Esophagus squamous epithelium (tissue), 5 donors: ENCODE measurements at places on chromosomes 5 and 9.

DNA sequence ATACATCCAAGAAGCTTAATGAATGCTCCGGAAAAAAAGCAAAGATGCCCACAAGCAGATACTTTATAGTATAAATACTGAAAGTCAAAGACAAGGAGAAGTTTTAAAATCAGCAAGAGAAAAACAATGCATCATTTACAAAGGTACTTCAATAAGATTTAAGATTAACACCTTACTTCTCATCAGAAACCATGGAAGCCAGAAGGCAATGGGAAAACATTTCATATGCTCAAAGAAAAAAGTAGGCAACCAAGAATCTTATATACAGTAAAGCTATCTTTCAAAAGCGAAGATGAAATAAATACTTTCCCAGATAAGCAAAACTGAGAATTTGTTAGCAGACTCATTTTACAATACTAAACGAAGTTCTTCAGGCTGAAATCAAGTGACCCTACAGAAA is 51.1 kb downstream of the ABHD17B start:
- no peak for DNase-seq

GRCh38 chr5:14101922-14102321 is 41.2 kb upstream of the TRIO start:
- DNase-seq = no peak

- DNase-seq = no peak
These were observed at the start of gene SLC23A1 for GRCh38 chr5:139383275-139383992. SLC23A1 (minus strand) TSS chr5:139383297; CDS start chr5:139383253, 44 bp downstream.

GRCh38 chr9:130895038-130895437 is 1.6 kb downstream of the QRFP start:
- DNase-seq = no peak

DNA sequence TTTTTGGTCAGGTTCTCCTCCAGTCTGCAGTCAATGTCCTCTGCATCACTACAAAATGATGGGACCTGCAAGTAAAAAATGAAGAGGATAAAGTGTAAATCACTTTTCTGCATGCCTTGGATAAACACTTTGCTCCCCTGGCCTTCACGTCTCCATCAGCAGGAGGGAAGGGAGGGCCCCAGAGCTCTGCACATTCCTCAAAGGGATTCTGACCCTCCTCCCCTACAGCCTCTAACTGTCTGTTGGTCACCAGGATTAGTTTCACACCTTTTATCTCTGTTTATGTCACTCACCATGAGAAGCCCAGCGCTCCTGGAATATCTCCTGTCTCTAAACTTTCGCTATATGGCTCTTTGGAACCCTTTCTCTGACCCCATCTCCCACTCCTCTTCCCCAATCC is 103.3 kb downstream of the SVEP1 start:
- no peak for DNase-seq

GRCh38 chr5:9545136-9545991 is 511 bp downstream of the SEMA5A start:
- DNase-seq = no peak

DNA sequence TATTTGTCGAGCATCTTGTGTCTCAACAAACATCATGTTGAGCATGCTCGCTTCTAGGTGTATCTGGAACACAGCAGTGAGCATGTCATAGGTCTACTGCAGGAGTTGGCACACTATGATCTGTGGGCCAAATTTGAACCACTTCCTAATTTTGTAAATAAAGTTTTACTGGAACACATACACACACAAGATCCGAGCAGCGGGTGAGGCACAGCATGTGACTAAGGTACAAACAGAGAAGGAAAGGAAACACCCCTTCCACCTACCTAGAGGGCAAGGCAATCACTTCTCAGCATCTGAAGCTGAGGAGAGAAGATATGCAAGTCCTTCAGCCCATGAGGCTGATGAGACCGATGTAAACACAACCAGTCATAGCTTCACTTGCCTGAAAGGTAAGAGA is 200.4 kb downstream of the MED10 start:
- DNase-seq = no peak

GRCh38 chr5:145854651-145855258 is 18.1 kb downstream of the GRXCR2 start:
- DNase-seq = no peak

- no peak for DNase-seq
These were observed 884 bp upstream of the EGFLAM start for GRCh38 chr5:38257308-38258041.

DNA sequence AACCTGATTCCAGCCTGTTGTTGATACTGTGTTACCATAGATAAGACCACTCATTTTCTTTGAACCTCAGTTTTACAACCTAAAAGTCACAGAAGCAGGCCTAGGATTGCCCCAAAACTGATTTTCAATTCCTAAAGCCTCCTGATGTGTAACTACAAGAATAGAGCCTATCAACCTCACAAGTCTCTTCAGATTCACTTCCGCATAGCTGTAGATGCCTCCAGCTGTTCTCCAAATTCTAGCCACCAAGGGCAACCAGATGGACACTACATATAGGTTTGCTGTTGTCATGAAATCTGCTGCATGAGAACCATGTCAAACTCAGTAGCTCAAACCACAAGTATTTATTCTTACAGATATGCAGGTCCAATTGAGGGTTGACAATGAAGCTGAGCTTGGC is 143.5 kb downstream of the SPATA31D1 start:
- no peak for DNase-seq

DNA sequence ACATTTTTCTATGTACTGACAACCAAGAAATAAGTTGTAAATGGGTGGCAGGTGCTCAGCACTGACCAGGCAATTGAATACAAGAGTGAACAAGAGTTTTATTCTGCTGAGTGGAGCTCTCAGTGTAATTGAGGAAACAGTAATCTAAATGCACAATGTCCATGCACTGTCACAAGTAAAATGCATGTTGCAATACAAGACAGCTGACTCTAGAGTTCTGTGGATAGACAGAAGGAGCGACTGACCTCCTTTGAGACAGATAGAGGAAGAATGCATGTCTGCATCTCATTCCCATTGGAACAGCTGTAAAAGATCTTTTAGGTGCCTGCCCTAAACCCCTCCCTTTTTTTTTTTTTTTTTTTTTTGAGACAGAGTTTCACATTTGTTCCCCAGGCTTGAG is 299.0 kb downstream of the FBXL7 start:
- DNase-seq = no peak

DNA sequence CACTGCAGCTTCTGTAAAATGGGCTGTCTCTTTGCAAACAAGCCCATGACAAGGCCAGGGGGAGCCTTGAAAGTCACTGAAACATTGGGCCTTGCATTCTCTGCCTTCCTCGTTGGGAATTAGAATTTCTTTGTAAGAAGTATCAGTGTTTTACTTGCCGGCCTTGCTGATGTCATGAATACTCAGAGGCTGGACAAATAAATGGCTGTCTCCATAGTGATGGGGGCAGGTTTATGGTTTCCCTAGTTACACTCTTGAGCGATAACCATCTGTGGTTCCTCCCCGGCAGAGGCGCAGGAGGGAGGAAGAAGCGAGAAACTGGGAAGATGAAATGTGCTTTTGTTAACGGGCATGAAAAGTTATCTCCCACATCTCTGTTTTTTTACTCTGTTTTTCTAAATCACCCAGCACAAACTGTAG is 272.7 kb upstream of the PANK3 start:
- DNase-seq = no peak
